DMS153 (cell line): ENCODE measurements at places on chromosomes 1 and 21.
A peak's percentile ranks its signal among the peaks of the same experiment; 100 is the strongest.

- DNase-seq, result no peak
Observed at GRCh38 chr1:109564194-109564878, 15.9 kb downstream of the GNAI3 start.

DNA sequence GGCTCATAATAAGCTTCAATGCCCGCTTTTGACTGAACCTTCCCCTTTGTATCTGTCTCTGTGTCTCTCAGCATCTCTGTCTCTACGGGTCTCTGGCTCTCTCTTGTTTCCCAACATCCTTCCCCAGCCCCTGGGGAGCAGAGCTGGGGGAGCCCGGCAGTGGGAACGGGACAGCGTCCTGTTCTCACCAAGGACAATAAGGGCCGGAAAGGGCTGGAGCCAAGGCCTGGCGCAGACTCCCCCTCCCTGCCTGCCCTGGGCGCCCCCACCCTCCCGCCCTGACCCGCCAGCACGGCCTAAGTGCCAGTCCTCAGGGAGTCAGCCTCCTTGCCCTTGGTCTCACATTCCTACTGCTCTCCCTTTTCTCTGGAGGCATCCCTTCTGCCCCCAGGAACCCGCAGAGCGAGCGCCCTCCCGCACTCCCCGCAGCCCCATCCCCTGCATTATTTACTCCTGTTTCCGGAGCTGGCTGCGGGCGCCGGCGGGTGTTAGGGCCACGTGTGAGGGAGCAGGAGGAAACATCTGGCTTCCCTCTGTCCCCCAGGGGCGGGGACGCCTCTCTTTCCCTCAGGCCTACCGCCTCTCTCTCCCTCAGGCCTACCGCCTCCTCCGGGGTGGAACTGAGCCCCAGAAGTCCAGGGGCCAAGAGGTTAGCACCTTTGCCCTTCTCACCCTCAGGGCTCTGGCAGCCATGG lies 6.5 kb downstream of the KRTCAP2 start:
- peak; percentile 62 for DNase-seq

DNA sequence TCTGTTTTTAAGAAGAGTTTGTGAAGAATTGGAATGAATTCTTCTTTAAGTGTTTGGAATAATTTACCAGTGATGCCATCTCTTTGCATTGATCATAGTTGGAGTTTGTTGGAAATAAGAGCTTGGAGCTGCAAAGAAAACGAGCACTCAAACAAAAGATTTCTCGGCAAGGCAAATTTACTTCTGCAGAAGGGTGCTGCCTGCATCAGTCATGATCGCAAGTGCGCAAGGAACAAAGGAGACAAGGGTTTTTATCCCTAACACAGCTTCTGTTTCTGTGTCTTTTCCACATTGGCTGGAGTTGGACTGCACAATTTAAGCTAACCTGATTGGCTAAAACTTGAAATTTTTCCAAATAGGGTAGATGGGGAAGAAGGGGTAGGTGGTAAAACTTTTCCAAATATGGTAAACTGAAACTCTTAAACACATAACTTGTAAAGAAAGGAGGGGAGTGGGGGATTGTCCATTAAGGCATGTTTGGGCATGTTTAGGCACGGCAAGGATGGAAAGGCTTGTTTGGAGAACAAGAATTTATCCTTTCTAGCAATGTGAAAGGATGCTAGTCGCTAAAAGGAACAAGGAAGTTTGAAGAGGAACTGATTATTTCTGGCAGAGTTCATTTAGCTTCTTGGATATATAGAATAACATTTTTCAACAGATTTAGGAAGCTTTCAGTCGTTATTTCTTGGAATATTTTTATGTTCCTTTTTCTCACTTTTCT lies 3.5 kb upstream of the AADACL4 start:
- no peak for DNase-seq

DNA sequence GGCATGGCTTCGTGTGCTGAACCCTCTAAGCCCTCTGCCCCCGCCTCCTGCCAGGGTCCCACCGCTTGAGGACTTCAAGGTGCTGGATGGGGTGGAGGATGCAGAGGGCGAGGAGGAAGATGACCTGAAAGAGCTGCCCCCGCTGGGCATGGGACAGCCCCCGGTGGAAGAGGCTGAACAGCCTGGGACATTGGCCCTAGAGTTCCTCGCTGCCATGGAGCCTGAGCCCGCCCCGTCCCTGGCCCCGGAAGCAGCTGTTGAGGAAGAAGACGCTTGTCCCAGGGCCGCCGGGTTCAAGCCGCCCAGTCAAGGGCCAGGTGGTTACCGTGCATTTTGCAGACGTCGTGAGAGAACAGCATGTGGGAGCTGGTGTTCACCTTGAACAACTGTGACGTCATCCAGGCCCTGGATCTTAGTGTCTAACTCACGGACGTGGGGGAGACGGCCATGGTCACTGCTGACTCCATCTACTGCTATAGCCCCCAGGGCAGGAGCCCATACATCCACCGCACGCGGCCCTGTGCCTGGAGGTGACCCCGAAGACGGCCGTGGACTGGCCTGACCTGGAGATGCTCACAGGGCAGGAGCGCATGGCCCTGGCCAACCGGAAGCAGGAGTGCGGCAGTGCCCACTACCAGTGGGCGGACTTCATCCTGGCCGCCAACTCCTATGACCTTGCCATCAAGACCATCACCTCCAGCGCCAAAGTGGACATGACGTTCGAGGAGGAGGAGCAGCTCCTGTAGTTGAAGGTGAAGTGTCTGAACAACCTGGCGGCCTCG lies 90.1 kb downstream of the PPP1R12B start:
- no peak for DNase-seq

GRCh38 chr1:182841368-182841988 lies 2.3 kb downstream of the DHX9 start:
- DNase-seq, result no peak

GRCh38 chr1:101207891-101208290 lies 28.9 kb upstream of the S1PR1 start:
- no peak for DNase-seq

GRCh38 chr1:67540025-67540732 lies 110.0 kb upstream of the SERBP1 start:
- DNase-seq, result no peak

DNA sequence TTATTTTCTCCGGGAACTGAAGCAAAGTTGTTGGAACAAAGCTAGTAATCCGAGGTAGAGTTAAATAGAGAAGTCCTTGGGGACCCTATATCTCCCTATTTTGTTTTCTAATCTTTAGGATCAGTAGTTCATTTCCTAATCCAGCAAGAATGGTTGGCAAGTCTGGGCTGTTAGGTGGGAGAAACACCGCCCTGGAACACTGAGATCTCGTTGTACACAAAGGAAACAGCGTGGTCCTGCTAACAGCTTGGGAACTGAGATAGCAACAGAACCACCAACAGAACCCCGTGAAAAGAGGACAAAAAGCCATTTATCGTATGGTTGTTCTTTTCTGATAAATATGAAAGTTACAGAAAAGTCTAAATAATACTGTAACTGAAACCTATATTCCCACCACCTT lies 121.9 kb upstream of the CDC42BPA start:
- no peak for DNase-seq

GRCh38 chr1:154940651-154941194 lies 4.2 kb upstream of the PMVK start:
- no peak for DNase-seq

DNA sequence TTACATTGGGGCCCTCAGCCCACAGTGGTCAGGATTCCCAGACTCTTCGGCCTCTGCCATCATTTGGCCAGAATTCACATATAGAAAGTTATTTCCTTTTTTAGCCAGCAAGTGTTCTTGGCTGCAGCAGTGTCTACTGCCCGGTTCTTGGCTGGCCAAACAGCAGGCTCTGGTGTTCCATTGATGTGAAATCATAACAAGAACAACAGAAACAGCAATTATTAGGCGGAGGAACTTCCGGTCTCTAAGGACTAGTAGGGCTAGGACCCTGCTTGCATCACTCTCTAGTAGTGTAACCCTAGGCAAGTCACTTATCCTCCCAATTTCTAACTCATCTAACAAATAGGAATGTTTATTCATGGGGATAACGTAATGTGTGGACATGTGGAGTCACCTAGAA lies 8.7 kb upstream of the GJA5 start:
- no peak for DNase-seq

DNA sequence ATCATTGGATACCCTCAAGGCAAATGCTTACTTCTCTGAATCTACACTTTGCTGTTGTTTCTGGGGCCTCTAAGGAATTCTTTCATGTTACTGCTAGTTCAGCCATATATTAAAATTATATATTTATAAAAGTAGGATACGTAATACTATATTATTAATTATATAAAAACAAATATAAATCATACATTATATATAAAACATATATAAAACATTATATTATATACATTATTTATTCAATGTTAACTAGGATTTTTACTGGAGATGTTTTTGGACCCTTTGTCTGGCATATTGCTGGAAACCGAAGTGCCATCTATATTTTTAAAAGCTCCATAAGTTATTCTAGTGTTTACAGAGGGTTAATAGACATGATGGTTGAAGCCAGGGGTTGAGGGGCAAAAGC lies 12.2 kb downstream of the ALG6 start:
- no peak for DNase-seq

GRCh38 chr1:93955765-93956164 lies 46.5 kb upstream of the GCLM start:
- DNase-seq, result no peak

- peak; percentile 39 for DNase-seq
Observed at GRCh38 chr21:37348664-37349063, 17.9 kb upstream of the DYRK1A start.

DNA sequence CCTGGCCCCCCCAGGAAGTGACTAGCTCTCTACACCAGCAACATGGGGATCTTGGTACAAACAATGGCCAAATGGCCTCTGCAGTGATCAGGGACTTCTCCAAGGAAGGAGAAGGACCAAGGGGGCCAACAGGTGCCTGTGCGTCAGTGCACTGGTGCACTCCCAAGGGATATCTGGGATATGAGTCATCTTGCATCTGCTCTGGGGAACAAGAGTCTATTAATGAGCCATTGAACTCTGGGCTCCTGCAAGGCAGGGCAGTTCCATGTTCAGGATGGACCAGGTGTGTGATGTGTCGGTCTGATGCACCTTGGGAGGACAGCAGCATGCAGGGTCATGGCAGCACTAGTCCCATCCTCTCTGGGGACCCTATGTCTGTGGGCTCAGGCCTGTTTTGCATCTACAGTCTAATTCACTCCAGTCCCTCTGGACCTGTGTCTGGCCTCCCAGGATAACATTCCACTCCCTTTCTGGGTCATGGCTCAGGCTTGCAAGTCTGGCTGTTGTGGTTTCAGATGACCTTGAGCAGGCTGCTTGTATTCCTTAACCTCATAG lies 125.3 kb downstream of the TRABD2B start:
- peak; percentile 71 for DNase-seq

DNA sequence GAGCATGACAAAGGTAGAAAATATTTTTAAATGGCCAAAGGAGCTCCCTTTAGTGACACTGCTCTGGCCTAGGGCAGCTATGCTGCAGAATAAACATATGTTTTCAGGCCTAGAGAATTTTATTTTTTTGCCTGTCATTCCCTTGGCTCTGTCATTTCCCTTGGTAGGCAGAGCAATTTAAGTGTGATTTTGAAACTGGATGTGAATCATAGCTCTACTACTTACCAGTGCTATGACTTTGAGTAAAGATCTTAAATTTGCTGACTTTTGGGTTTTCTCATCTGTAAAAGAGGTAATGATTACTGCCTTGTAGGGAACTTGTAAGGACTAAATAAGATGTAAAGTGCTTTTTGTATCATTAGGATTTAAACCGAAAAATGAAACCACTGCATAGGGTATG lies 189.0 kb upstream of the ZRANB2 start:
- no peak for DNase-seq

DNA sequence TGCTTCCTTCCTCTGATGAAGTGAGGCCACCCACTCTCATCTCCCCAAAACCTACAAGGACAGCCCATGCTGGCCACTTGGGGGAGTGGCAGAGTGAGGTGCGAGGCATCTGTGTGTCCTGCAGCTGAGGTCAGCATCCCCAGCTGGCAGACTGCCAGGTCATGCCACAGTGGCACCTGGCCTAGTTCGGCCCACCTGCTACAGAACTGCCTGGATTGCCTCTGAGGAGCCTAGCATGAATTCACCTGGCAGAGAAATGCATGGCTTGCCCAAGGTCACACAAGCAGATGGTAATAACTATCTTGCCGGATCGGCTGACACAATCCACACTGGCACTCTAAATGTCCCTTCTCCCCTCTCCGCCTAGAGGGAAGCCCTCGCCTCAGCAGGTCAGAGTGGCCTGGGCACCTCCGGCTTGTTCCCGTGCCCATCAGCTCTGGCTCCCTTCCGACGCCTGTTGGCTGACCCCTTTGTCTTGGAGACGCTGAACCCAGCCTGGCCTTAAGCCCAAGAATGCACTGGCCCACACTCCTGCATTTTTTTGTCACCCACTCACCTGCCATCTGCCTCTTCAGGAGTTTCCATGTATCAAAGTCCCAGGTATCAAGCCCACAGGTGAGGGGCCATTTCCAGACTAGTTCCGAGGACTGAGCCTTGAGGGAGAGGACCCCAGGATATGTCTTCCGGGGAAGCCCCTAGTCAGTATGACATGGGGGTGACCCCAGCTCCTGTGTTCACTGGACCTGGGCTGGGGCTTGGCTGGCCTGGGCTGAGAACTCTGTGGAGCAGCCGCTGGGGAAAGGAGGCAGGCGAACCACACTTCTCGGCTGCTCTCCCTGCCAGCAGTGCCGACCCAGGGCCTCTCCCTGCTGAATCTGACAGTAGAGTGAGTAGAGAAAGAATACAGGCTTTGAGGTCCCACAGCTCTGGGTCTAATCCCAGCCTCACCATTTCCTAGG lies 21.7 kb downstream of the ECE1 start:
- DNase-seq, result peak; percentile 61

DNA sequence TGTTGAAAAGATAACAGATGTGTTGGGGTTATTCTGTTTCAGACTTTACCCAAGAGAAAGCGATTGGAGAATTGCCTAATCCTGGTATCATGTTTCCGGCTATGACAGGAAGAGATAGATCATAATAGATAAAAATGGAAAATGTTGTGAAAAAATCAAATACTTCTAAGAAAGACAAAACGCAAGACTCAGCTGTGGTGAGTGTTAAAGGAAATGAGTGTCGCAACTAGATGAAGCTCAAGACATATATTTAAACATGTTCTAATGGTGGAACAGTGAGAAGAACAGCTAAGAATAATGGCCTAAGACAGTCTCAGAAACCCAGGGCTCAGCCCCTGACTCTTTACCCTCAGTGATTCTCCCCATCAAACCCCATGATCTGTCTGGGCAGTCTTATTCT lies 426.7 kb upstream of the RUNX1 start:
- no peak for DNase-seq

- DNase-seq, result no peak
Observed at GRCh38 chr1:116286541-116286971, 86.5 kb upstream of the ATP1A1 start.

DNA sequence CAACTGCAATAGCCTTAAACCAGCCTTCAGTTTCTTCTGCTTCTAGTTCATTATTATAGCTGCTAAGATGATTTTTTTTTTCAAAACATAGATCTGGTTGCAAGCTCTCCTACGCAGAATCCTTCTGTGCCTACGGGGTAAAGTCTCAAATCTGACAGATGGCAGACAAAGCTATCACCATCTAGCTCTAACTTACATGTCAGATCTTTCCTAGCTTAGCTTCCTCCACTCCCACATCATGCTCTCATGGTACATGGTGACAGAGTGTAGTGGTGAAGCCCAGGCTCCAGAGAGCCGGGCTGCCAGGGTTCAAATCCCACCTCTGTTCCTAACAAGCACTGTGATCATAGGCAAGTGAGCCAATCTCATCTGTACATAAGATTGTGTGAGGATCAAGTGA lies 24.2 kb upstream of the GUCA2B start:
- DNase-seq, result no peak

GRCh38 chr1:76083189-76083588 lies 8.6 kb downstream of the ST6GALNAC3 start:
- no peak for DNase-seq
